Fibroblast of lung (primary cell): ENCODE measurements at places on chromosomes 7 and 10.

DNA sequence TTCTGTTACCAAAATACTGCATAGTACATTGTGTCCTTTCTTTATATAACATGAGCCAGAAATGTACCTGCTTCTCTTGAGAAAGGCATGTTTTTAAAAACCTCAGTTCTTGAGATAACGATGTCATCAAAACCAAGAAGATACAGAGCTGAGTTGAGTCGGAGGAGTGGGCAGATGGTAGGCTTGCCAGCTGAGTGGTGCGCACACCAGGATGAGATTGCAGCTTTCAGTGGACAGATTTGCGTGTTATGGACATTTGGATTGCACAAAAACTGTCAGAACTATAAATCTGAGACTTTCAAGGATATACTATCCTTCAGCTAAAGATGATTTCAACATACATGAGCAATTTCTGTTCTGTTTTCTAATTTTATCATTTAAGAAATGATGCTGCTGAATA, 25.0 kb downstream of the PRKAR2B start:
- DNase-seq, result no peak
- peaks cover 2% of the 10 kb centered on the region for H3K4me1 ChIP-seq
- no peaks in the 10 kb centered on the region for H3K27me3 ChIP-seq
- no peak overlapping the region for H3K27ac ChIP-seq

DNA sequence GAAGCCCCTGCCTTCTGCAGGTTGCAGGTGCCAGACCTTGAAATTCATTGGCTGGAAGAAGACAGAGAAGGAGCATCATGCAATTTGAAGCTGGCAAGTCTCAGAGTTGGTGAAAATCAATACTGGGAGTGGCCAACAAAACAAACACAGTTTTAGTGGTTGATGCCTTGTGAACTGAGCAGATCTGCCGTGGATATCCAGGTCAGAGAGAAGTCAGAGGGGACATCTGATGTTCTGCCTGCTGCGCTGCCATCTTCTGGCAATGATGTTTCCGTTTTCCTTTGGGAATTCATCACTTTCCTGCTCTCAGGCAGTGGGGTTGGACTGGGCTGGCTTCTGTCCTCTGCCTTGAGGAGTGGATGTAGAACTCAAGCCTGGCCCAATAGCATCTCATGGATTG, 132.0 kb downstream of the RPS24 start:
- no peak overlapping the region for H3K4me3 ChIP-seq
- DNase-seq, result no peak
- H3K4me1 ChIP-seq, result no peaks in the 10 kb centered on the region
- no peaks in the 10 kb centered on the region for H3K36me3 ChIP-seq
- no peaks in the 10 kb centered on the region for H3K27me3 ChIP-seq

GRCh38 chr7:147803606-147804005, 787.0 kb upstream of the C7orf33 start:
- H3K36me3 ChIP-seq, result no peaks in the 10 kb centered on the region
- H3K4me1 ChIP-seq, result no peaks in the 10 kb centered on the region
- DNase-seq, result no peak
- no peak overlapping the region for H3K4me3 ChIP-seq
- no peak overlapping the region for H3K27ac ChIP-seq

DNA sequence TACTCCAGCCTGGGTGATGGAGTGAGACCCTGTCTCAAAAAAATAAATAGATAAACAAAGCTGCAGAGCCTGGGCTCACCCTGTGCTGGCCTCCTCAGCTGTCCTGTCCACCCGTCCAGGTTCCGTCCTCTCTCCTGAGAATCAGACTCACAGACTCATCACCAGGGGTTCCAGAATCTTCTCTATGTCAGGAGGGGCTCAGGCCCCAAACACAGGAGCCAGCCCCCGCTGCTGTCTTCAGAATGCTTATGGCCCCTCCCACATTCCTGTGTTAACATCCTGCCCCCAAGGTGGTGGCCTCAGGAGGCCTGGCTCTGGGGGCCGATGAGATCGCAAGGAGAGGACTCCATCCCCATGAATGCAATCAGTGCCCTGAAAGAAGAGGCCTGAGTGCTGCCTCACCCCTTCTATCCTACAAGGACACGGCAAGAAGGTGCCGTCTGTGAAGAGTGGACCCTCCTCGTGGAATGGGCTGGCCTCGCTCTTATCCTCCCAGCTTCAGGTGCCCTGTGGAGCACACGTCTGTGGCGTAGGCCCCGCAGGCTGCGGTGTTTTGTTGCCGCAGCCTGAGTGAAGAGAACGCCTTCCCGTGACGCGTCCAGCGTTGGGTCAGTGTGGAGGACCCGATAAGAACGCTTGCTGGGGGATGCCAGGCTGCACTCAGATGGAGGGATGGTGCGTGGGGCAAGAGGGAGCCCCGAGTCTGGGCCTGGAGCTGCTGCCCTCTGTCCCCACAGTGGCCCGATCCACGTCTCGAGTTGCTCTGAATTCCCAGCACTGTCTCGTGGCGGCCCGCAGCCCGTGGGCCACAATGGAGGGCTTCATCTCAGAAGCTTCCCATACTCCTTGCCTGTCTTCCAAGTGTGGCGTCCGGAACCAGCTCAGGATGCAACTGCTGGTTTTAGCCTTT, 77.1 kb downstream of the INPP5A start:
- H3K4me1 ChIP-seq, result no peaks in the 10 kb centered on the region
- H3K27ac ChIP-seq, result no peak overlapping the region
- no peaks in the 10 kb centered on the region for H3K36me3 ChIP-seq
- no peak for DNase-seq
- no peaks in the 10 kb centered on the region for H3K27me3 ChIP-seq
- no peak overlapping the region for H3K4me3 ChIP-seq

DNA sequence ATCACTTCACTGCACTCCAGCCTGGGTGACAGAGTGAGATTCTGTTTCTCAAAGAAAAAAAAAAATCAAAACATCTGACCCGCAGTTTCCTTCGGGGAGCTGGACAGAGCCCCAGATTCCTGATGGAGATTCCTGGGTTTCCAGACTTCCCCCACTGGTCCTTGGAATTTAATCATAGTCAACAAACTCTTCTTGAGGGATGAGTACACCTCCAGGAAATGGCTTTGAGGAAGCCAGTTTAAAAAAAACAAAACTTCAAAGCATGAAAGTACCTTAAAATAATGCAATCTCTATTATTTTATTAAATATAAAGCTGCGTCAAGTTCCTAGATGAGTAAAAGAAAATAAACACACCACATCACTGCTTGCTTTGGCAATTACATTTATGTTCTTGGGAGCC, 1.2 kb upstream of the MAD1L1 start:
- no peak overlapping the region for H3K27ac ChIP-seq
- no peaks in the 10 kb centered on the region for H3K27me3 ChIP-seq
- H3K36me3 ChIP-seq, result peaks cover 23% of the 10 kb centered on the region
- H3K4me3 ChIP-seq, result no peak overlapping the region
- DNase-seq, result no peak

- no peaks in the 10 kb centered on the region for H3K36me3 ChIP-seq
- no peak for DNase-seq
- no peak overlapping the region for H3K27ac ChIP-seq
- H3K4me3 ChIP-seq, result no peak overlapping the region
- peaks cover 7% of the 10 kb centered on the region for H3K4me1 ChIP-seq
Observed at GRCh38 chr7:22584179-22584578, 84.2 kb upstream of the STEAP1B start.

DNA sequence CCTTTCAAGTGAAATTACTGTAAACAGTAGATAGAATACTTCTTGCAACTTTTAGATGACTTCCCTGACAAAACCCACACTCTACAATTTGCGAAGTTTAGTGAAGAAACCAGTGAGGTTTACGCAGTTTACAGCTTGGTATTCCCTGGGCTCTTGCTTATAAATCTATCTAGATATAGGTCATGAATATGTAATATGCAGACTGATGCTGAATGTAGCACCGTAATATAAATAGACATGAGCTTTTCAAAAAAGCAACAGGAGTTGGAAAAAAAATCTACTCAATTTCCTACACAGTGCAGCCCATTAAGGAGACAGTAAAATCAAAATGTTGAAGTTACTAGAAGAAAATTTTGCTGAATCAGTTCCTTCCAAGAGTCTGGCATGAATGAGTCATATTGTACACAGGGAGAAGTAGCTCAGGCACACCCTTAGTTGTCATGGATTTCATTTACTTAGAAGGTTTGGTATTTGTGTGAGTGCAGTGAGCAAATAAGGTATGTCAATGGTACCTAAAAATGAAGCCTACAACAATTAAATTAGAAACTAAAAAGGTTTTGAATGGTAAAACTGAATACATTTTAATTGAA, 67.7 kb upstream of the NEUROD6 start:
- H3K36me3 ChIP-seq, result no peaks in the 10 kb centered on the region
- DNase-seq, result peak; percentile 89
- H3K4me1 ChIP-seq, result no peaks in the 10 kb centered on the region
- H3K27me3 ChIP-seq, result no peaks in the 10 kb centered on the region
- no peak overlapping the region for H3K27ac ChIP-seq

DNA sequence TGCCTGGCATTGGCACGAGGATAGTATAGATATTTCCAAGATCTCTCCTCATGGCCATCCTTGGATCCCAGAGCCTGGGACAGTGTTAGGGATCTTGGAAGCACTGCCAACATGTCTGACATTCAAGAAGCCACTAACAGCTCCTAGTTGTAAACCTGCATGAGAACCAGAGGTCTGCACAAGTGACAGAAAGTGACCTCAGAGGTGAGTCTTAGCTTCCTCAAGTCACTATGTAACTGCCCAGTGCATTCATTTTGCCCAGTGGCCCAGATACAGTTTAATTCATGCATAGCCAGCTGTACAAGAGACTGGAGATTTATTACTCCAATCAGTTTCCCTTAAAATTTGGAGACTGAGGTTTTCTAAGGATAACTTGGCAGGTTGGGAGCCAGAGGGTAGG, 16.7 kb downstream of the SUGCT start:
- no peak overlapping the region for H3K27ac ChIP-seq
- no peaks in the 10 kb centered on the region for H3K36me3 ChIP-seq
- no peak for DNase-seq
- H3K27me3 ChIP-seq, result no peaks in the 10 kb centered on the region
